ENCODE measurements at places on chromosomes 11 and 22.

DNA sequence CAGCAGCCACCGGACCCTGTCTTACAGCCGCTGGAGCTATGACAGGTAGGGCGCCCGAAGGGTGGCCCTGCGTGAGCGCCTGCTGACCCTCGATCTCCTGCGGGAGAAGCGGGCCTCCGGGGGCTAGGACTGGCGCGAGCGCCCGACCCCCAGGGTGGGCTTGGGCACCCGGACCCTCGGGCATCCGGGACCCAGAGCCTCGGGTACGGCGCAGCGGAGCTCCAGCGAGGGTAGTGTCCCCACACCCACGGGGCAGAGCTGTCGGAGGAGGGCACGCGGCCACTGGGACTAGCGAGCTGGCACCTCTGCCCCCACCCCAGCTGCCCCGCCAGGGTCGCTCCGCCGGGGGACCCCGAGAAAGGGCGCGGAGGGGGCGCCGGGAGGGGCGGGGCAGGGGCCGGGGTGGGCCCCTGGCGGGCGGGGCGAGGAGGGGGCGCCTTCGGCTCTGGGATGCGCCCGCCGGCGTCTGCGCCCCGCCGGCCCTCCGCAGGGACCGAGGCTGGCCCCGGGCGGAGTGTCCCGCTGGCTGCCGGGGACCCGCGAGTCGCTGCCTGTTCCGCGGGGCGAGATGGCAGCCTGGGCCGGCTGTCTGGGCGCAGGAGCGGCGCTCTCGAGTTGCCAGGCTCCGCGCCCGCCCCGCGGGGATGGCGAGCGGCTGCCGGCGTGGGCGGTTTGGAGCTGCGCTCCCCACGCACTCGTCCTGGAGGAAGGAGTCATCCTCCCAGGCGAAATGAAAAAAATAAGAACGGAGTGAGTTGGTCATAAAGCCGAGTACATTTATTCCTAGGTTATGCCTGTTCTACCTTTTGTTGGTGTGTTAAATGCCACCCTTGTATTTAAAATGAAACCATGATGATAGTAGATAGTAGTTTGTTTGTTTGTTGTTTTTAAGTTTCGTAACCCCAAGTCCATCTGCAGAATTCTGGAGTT lies 32.4 kb downstream of the EIF3F start:
- DNase-seq, result peak; percentile 58

DNA sequence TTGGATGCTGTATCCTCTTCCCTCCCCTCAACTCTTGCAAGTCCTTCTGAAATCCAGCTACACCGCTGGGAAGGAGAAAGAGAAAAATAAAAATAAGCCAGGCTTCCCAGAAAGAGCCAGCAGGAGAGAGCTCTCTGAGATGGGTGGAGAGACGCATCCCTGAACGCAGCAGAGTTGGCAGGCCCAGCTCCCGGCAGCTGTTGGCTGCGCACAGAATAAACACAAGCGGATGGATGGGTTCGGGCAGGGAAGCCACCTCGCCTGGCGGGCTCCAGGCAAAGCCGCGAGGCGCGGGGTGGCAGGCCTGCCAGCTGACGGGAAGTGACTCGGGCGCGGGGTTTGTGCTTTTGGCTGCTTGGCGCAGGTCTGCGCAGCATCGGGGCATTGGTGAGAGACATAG lies 537.7 kb downstream of the MIAT start:
- no peak for DNase-seq

DNA sequence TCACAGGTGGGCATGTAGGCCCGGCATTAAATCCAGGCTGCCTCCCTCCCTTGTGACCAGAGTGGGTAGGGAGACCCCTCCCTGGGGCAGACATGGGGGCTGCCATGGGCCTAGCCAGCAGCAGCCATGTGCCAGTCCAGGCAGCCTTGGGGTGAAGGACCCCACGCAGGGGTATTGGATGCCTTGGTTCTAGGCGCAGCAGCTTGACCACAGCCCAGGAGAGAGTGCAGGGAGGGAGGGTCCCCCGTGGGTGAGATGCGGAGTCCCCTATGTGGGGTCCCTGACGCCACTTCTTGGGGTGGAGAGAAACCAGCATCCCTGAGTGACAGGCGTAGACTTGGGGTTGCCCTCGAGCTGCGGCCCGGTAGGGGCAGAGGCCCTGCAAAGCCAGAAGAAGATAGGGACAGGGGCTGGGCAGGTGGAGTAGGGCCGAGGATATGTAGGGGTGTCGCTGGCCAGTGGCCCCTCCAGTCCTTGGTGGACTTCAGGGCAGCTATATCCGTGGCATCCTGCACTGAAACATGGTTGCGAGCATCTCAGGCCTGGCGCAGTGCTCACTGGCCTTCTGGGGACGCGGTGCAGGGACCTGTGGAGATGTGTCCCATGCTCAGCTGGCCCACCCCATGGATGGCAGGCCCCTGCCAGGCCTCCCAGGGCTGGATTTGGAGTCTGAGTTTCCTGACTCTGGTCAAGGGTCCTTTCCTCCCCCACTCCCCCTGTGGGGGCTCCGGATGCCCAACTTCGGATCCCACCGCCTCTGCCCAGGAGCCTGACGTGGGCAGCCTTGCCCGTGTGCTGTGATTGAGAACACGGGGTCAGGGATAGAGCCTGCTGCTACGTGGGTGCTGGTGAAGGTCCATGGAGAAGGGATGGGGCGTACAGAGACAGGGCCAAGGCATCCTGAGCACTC lies 1179.8 kb downstream of the BRD1 start:
- no peak for DNase-seq

DNA sequence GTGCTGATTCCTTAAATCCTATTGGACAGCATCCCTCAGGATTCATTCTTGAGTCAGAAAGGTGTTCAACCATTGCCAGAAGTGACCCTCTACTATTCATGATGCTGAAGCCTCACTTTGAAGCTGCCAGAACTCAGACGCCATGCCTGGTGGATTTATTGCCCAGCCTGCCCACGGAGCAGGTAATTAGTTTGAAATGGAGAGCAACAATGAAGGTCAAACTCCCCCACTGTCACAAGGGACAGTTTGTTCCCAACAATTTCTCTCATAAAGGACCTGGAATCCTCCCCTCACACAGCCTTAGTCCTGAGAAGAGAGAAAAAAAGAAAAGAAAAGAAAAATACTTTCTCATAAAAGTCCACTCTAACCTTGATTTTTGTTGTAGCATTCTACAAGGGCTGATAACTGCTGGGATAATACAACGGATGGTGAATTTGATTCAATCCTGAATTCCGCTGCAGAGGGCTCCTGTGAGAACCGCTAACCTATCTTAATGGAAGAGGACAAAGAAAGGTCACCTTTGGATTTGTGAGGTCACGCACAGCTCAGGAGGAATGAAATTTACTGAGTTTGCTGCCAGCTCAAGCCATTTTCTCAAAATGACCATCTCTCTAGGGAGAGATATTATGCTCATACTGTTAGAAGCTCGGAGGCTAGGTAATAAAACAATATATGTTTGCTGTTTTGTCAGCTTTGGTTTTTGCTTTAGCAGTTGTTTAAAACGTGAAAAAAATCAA lies 161.6 kb upstream of the SYN3 start:
- DNase-seq, result no peak

- no peak for DNase-seq
These were observed 607 bp downstream of the CCDC82 start for GRCh38 chr11:96388891-96389719.

DNA sequence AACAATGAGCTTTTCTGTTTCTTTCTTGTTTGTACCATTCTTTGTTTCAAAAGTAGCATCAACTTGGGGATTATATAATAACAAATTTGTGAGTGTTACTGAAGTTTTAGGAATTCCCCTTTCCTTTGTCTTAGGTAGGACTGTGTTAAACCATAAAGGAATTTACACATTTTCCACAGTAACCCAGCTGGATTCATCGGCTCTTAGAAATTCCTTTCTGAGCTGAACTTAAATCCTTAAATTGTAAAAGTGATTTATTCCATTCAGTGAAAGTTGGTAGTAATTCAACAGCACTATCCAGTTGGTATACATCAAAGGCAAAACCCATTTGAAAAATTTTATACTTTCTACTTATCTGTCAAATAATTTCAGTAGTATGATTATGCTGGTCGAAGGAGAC lies 11.8 kb downstream of the EMSY start:
- no peak for DNase-seq

GRCh38 chr22:36288571-36289405 lies 35.9 kb downstream of the APOL1 start:
- DNase-seq, result no peak

DNA sequence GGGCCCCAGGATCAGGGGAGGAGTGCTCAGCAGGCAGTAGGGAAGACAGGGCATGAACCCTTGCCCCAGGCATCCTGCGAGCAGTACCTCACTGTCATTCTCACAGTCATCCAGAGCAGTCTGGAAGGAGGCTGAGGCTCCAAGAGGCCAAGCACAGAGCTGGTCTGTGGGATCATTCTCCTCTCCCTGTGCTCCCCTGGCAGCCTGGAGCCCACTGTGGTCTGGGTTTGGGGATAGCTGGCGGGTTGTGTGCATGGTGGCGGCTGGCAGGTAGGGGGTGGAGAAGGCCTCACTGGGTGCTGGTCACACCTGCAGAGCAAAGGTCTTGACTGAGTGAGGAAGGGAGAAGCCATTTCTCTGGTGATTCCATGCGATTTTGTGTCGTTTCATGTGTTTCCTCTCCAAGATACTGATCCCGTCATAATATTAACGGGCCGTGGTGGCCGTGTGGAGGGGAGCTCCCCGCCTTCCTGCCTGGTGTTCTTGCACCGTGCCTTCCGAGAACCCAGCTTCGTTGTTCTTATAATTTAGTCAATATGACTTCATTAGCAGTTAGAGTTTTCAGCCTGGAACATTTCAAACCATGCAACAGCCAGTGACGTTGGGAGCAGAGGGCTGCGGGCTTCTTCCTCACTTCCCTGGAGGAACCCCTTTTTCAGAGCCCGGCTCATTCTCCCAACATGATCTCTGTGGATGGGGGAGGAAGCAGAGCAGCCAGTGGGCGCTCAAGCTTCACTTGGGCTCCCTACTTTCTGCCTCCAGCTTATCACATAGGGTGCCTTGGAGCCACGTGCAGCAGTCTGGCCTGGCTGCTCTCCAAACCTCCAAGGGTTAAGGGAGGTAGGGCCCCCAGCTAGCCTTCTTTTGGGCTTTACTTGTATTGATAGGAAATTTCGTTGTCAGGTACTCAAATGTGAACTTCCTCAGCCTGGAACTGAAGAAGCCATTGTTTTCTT lies 20.8 kb upstream of the ADORA2A start:
- no peak for DNase-seq

GRCh38 chr11:130070109-130070845 lies 583 bp downstream of the APLP2 start:
- peak; percentile 74 for DNase-seq
